B cell (primary cell): ENCODE measurements at places on chromosomes 11 and 22.

DNA sequence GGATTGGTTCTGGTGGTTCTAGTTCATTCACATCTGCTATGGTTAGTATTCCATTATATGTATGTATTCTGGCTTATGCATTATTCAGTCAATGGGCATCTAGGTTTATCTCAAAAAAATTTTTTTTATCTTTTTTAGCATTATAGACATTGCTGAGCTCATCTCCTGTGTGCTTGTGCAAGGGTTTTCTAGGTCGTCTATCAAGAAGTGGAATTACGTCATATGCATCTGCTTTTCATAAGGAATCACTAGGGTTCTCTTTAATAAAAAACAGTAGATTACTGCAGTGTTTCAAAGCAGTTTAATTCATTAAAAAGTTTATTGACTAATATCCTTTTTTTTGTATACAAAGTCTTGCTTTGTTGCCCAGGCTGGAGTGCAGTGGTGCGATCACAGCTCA lies 21.3 kb downstream of the TBC1D22A start:
- no peak for DNase-seq

- peak; percentile 34 for DNase-seq
Measured at GRCh38 chr11:128733440-128734102, 39.7 kb downstream of the FLI1 start.

- no peak for DNase-seq
Measured at GRCh38 chr11:24738972-24739371, 242.1 kb downstream of the LUZP2 start.

DNA sequence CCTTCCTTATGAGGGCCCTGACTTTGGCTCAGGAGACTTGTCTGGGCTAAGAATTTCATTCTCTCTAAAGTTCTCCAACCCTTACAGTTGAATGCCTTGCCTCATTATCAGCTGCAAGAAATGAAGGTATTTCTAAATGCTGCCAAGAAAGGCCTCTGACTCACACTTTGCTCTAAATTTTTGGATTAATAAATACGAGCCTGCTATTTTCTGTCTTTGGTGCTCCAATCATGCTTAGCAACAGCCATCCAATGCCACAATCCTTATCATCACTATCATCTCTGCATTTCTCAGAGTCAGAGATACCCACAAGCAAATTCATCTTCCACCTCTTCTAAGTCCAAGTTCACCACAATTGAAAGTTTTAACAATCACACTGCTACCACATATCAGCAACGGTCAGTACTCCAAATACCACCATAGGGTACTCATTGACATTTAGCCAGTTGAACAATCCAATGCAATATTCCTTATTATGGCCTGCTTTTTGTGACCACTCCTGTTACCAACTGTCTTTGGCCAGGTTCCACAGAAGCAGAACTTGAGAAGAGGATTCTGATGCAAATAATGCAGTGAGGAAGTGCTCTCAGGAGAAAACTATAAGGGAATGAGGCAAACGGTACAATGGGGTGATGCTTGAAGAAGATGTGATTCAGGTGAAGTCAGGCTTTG lies 5.7 kb downstream of the PATE2 start:
- DNase-seq = no peak

- DNase-seq = no peak
Measured at GRCh38 chr11:70557742-70558485, 159.6 kb downstream of the CTTN start.

DNA sequence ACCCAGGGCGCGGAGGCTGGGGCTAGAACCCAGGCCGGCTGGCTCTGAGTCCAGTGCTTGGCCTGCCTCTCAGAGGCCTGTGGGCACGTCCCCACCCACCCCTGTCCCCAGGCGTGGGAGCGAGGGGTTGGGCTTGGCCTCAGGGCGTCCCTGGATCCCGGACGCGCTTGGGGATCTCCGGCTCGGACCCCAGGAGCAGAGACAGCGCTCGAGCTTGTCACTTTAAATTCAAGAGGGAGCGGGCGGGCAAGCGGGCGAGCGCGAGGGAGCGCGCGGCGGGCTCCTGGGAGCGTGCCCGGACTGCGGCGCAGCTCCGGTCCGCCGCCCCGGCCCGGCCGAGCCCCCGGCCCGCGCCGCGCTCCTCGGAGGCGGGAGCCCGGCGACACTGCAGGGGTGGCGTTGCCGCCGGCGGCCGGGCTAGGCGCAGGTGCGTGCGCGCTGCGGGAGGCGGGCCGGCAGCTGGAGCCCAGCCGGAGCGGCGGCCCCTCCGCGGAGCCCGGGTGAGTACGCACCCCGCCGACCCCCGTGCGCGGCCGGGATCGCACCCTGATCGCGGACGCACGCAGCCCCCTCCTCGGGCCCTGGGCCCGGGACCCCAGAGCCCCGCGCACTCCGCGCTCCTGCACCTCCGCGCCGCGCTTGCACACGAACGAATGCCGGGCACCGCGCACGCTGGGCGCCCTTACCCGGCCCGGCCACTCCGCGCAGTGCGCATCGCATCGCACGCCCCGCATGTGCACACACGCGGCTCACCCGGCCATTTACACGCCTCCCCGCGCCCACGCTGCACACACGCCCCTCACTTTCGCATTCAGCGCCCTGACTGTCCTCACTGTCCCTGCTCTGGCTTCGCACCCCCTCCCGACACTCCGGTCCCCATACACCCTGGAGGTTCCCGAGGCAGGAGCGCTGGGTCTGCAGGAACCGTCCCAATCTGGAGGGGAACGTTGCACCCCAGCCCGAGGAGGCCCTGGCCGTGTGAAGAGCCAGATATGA lies at the start of gene SYT12:
Gene SYT12, plus strand, starts transcription at position 174 of the 996 bp plus-strand sequence. CDS start 7,011 bp downstream, outside the sequence.
- DNase-seq = peak; percentile 34

DNA sequence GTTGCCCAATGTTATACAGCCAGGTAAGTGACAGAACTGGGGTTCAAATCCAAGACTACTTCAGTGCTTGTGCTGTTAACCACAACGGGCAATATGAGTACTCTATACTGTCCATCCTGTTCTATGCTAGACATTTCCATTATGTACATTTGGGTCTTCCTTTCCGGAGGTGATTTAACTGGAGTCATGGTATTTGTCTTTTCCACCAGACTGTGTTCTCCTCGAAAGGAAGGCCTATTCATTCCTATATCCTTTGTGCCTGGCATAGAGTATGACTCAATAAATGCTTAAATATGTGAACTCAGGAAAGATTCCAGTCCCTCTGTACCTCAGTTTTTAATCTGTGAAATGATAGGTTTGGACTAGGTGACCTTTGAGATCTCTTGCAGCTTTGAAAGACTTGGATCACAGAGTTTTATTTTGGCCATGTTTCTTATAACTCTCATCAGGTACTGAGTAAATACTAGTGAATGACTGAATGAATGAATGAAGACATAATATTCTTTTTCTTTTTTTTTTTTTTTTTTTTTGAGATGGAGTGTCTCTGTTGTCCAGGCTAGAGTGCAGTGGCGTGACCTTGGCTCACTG lies 6.6 kb downstream of the RNF121 start:
- no peak for DNase-seq

GRCh38 chr11:74009675-74010305 lies 905 bp upstream of the UCP3 start:
- DNase-seq = no peak

DNA sequence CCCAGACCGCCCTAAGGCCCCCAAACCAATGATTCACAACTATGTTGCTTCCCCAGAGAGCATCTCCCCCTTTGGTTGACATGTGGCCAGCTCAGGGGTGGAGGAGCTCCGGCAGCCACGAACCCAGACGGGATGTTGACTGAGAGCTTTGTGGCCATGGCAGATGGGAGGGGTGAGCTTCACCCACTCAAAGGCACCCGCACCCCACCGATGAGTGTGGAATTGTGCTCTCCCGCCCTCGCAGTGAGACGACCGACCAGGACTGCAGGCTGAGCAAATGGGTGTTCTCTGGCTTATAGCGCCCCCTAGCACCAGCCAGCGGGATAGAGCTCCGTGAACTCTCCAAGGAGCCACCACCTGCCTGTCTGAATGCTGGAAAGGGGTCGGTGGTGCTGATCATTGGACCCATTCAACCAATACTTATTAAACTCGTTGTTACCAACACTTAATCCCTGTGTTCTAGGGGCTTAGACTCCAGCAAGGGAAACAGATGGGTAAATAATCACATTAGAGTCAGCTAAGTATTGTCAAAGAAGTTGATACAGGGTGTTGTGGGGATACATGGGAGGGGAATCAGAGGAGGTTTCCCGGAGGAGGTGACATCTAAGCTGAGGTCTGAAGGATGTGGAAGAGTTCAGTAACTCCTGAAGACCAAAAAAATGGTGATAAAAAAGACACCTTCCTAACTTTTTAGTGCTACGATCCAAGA lies 4.5 kb upstream of the TIMP3 start:
- peak; percentile 28 for DNase-seq

DNA sequence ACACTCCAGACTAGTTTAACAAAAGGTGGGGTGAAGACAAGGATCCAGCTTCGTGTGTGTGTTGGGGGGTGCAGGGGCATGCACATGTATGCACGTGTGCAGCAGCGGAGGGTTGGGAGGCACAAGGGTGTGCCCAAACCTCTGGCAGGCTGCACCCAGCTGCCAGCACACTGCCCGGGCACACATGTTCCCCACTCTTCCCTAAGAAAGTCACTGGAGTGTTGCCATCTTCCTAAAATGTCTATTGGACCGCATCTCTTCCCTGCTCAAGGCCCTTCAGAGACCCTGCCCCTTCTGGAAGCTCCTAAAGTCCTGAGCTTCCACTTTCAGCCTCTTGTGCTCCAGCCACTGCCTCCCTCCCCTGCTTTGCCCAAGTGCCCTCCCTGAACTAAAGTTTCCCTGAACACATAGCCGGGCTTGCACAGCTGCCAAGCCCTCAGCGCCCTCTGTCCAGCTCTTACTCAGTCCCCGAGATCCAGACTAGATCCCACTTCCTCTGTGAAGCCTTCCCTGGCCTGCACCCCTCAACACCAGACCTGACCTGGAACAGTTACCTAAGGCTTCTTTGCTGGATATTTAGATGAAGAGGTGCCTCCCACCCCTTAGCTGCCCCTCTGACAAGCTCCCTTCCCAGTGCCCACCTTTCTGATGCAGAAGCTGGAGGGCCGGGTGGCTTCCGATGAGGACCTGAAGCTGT lies 6.0 kb downstream of the CFL1 start:
- peak; percentile 19 for DNase-seq

- no peak for DNase-seq
Measured at GRCh38 chr11:34754171-34754823, 133.4 kb downstream of the EHF start.

- no peak for DNase-seq
Measured at GRCh38 chr22:43956805-43957463, 1.7 kb downstream of the SAMM50 start.

GRCh38 chr11:122755409-122755808 lies 82.9 kb upstream of the CRTAM start:
- no peak for DNase-seq

GRCh38 chr11:60129853-60130252 lies 41.4 kb downstream of the MS4A2 start:
- no peak for DNase-seq

GRCh38 chr11:46382646-46383403 lies 1.4 kb downstream of the MDK start:
- DNase-seq = no peak

- DNase-seq = no peak
Measured at GRCh38 chr22:28909375-28909774, 26.0 kb downstream of the ZNRF3 start.

DNA sequence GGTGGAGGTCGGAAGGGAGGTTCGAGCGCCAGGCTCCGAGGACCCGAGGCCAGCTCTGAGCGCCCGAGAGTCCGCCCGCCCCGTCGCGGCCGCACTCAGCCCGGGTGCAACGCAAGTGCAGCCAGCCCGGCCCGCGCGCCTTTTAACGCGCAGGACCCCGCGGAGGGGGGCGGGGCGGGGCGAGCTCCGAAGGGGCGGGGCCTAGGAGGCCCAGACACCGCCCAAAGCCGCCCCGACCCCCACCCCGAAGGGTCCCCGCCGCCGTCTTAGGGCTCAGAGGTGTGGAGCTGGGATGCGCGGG lies at the start of gene PHOX2A:
Gene PHOX2A, minus strand, starts transcription at position 117 of the 301 bp plus-strand sequence. CDS start 172 bp downstream, outside the sequence.
- no peak for DNase-seq

DNA sequence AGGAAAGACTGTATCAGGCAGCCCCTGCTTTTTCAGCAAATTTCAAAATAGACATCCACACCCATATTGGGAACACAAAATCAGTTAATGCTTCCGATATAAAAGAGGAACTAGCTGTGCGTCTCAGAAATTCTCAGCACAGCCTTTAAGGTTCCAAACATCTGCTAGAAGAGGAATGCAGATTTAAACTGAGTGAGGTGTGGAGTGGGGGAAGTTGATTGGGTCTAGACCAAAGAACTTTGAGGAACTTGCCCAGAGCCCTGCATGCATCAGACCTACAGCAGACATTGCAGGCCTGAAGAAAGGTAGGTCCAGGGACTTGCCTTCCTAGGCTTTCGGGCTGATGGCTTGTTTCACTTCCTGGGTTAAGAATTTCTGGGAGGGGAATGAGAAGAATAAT lies at the start of gene MS4A4A:
Gene MS4A4A, plus strand, starts transcription at position 255 of the 400 bp plus-strand sequence. Its CDS starts 10 bp downstream, at position 265.
- DNase-seq = peak; percentile 82

GRCh38 chr11:99065121-99065520 lies 44.4 kb downstream of the CNTN5 start:
- no peak for DNase-seq

- DNase-seq = no peak
Measured at GRCh38 chr22:39255449-39256185, 10.8 kb upstream of the PDGFB start.

DNA sequence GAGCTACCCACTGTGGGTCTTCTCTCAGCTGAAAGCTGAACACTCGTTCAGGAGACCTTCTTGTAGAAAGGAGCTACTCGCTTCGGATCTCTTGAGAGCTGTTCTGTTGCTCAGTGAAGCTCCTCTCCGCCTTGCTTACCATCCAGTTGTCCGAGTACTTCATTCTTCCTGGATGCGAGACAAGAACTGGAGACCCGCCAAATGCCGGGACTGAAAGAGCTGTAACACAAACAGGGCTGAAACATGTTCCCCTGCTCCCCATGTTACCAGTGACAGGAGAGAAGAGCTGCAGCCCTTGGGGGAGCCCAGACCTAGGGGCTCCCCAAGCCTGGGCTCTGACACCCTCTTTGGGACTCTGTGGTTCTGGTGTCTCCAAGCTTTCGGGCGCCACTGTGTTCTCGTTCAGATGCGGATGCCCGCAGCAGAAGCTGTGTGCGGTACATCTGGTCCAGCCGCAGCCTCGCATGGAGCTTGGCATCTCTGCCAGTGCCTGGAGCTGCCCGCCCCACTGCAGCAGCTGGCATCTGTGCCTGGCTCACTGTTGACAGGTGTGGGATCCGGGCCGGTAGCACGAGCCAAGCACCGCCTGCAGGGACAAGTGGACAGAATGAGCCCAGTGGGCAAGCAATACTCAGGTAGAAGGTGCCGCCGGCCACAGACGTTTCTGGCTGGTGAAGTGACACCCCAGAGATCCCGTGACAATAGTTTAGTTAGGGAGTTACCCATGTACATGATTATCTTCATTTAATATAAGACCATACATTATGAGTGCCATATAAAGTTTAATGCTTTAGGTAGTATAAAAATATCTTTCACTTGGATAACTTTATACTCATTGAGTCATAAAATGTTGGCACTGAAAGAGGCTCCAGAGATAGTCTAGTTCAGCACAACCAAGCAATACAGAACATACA lies 49.1 kb downstream of the EMSY start:
- no peak for DNase-seq
